Transverse colon (tissue), 4 donors: ENCODE measurements at places on chromosomes 3 and 15. TPM values are rescaled to one million over a fixed set of nuclear protein-coding genes. Genes with fewer than 3 reads are reported as not detected.
A peak's percentile ranks its signal among the peaks of the same experiment; 100 is the strongest.

Gene CCR8
- not detected for total RNA-seq

Gene PFKFB4
- 7.9 TPM for total RNA-seq

DNA sequence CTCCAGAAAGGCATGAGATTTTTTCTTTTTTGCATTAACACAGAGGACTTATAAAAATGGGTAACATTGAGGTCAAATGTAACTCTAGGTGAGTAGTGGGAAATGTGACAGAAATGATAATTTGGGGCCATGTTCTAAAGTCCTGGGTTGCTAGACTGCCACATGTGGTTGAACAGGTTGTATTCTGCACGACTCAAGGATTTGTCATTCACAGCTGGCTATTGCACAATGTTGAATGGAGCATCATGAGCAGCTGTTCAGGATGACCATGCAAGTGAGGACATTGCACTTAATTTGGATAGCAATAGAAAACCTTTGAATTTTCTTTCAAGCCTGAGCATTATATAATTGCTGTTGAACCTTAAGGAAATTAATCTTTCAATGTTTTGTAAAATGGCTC is 396.6 kb downstream of the NAALADL2 start:
- DNase-seq: no peak

DNA sequence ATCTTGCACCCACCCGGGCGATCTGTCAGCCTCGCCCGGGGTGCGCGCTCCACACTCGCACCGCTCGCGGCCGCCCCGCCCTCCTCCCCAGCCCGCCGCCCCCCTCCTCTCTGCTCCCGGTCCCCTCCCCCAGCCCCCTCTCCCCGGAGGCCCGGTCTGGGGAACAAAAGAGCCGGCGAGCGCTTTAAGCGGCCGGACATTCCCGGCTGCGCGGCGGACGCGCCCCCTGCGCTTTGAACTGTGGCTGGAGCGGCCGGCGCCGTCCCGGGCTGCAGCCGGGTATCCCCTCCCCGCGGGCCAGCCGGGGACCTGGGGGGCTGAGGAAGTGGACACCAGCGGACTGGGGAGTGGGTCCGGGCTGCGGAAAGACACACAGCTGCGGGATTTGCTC is at the start of gene IGDCC3:
IGDCC3 (minus strand) TSS at position 27 of the 391 bp plus-strand sequence. CDS start 214 bp downstream, outside the sequence.
- no peak for DNase-seq

DNA sequence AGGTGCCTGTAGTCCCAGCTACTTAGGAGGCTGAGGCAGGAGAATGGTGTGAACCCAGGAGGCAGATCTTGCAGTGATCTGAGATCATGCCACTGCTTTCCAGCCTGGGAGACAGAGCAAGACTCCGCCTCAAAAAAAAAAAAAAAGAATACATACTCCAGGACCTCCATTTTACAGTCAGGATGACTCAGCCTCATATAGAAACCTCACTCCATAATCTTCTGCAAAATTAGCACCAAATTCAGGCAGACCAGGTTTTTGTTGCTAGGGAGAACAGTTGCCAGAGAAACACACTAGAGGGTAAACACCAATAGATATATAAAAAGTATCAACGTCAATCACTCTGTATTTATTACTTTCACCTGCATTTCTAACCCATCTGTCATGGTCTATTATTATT is 28.3 kb upstream of the AP3B2 start:
- DNase-seq: no peak

GRCh38 chr15:66851311-66852063 is 149.5 kb downstream of the SMAD6 start:
- peak; percentile 86 for DNase-seq
